ENCODE measurements at places on chromosomes 6 and 20.

DNA sequence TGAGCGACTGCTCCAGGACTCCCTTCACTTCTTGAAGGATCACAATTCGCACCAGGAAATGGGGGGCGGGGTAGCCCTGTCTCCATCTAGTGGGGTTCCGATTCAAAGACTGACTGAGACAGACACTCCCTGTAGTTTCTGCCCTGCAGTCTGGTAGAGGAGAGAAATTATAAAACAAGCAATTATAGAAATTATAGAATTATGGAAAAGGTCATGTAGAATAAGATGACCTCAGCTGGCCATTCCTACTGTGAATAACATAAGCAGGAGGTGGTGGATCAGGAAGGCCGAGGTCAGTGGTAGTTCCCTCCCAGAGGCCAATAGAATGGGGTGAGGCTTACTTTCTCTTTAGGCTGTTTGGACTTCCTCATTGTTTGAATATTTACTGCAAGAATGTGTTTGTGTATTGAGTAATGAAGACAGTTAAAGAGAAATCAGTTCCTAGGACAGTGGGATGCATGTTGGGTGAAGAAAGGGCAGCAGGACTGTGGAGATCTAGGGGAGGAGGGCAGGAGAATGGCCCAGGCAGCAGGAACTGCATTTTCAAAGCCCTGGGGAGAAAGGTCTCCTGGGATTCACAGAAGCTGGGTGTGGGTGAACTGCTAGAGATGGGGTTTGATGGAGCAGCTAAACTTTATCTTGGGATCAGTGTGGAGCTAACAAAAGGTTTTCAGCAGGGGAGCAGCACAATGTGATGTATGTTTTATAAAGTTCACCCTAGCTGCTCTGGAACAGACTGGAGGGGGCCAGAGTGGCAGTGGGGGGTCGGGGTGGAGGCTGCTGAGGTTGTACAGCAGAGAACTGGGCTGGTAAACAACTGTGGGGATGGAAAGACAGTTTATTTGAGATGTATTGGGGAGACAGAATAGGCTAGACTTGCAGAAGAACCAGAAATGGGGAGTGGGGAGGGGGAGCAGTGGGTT, 2.1 kb downstream of the ZNF341 start:
- no peak for DNase-seq

GRCh38 chr6:18545726-18546125, 158.6 kb downstream of the RNF144B start:
- no peak for DNase-seq

DNA sequence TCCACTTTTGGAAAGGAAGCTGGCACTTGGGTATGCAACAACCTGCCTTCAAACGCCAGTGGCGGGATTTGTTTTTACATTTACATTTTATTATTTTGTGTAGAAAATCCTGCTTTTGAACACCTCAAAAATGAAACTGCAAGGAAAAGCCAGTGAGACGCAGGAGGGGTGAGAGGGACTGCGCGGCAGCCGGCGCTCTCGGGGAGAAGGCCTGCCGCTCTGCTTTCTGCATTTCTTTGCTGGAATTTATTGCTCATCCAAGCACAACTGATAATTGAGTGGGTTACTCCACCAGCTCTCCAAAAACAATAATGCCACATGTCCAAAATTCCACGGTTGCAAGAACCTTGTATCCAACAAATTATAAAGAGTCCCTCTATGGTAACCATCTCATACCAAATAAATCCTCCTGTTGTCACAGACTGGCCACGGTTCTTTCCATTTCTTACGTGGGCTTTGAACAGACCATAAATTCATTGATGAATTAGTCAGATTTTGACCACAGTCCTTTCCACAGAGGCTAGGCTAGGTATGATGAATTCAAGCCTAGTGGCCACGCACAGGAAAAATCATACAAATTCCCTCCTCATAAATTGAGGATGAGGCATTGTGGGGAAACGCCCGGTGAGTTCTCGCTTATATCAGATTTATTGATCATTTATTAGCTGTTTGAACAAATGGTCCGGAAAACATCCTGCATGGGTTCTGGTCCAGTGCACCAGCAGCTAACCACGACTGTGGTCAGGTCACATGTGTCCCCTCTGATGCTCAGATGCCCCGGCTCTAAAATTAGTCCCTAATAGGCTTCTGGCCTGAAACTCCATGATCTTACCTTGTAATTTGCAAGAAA, 31.6 kb upstream of the FOXC1 start:
- no peak for DNase-seq

DNA sequence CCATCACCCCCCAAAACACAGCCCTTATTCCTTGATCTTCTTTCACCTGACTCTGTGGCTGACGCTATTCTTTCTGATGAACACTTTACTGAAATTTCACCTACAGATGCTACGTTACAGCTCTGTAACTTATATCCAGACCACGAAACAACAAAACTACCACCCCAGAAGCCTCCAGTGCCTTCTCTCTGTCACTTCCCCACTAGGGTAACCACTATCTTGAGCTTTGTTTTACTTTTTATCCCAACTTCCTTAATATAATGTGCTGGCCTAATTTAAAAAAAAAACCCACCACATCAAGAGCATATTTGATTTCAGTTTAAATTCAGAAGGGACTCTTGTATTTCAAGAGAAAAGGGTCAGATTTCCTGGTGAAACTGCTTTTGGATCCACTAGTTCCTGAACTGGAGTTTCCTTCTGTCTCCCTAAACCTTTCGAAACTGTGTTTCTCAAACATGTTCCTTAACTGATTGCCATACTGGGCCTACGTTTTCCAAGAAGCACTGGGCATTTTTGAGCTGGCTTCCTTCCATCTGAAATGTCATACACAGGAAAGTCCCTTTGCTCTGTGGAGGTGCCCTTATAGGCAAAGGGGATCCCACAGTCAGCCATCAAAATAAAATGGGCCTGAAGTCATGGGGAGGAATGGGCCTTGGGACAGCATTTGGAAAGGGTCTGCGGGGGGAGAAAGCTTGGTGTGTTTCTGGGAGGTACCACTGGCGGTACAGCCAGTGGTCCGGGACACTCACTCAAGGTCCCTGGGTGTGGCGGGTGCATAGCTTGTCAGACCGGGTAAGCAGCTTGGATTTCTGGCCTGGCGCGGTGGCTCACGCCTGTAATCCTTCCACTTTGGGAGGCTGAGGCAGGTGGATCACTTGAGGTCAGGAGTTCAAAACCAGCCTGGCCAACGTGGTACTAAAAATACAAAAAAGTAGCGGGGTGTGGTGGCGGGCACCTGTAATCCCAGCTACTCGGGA, 25.8 kb upstream of the RTF2 start:
- DNase-seq, result no peak

- DNase-seq, result no peak
These were observed 44.6 kb downstream of the HIVEP2 start for GRCh38 chr6:142900227-142900971.

- DNase-seq, result no peak
These were observed 41.2 kb downstream of the SLX4IP start for GRCh38 chr20:10476319-10476724.
